Aortic smooth muscle cell (primary cell): ENCODE measurements at places on chromosomes 4 and X. TPM values are rescaled to one million over a fixed set of nuclear protein-coding genes. Genes with fewer than 3 reads are reported as not detected.

PDGFRA gene
- total RNA-seq = 636 and 742 TPM in 2 replicates

CXXC4 gene
- total RNA-seq = not detected in 2 replicates

TLR8 gene
- total RNA-seq = not detected in 2 replicates

ATP1B4 gene
- not detected in 2 replicates for total RNA-seq

COL25A1 gene
- 0.06 and 0.13 TPM in 2 replicates for total RNA-seq

CETN2 gene
- total RNA-seq = 39.4 and 50.2 TPM in 2 replicates

FAM133A gene
- 0.40 and 0.81 TPM in 2 replicates for total RNA-seq

C4orf54 gene
- total RNA-seq = not detected in 2 replicates

POU4F2 gene
- total RNA-seq = not detected in 2 replicates

BBS12 gene
- total RNA-seq = 5.0 and 6.2 TPM in 2 replicates

TCEAL8 gene
- total RNA-seq = 115 and 131 TPM in 2 replicates

PI4K2B gene
- 23.9 and 24.8 TPM in 2 replicates for total RNA-seq

MAGEA11 gene
- not detected in 2 replicates for total RNA-seq

SSX1 gene
- not detected in 2 replicates for total RNA-seq

SERTM2 gene
- not detected in 2 replicates for total RNA-seq

DCAF4L1 gene
- total RNA-seq = 0.06 and 0.13 TPM in 2 replicates

CPZ gene
- total RNA-seq = 1.7 and 13.2 TPM in 2 replicates

ASB11 gene
- 0.06 TPM in 1 of 2 replicates, not detected in the other for total RNA-seq

POF1B gene
- total RNA-seq = not detected in 2 replicates

DCAF12L2 gene
- not detected in 2 replicates for total RNA-seq

MAOA gene
- 16.4 and 21.4 TPM in 2 replicates for total RNA-seq

IL3RA gene
- total RNA-seq = 0.25 and 0.26 TPM in 2 replicates

TMPRSS11D gene
- total RNA-seq = not detected in 2 replicates
